ENCODE measurements at places on chromosomes 16 and 17.

DNA sequence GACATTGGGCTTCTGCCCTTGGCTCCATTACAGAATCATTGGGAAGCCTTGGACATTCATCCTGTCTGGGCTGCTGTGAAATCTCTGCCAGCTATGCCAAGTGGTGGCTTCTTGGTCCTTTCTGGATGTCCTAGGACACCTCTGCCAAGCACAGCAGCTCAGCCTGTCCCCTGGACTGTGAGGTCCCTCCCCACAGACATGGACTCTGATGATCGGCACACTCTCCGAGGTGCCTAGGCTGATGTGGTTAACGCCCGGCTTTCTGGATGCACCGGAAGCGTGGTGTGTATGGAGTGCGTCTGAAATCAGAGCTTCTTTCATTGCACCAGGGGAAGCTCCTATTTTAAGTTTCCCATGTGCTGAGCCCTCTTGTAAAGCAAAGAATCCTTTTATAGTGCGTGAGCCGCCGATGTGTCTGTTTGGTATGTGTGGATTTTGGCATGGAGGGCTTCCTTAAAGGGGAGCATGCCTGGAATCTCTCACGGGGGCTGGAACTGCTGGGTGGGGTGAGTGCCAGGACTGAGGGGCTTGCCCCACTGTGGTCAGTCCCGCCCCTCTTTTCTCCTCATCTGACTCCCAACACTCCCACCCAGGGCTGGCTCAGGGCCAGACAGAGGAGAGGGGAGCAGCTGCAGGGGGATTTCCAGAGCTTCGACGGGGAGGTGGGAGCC lies 7.0 kb upstream of the ARHGAP23 start:
- no peak for DNase-seq

GRCh38 chr17:40938981-40939380 lies 1.5 kb upstream of the KRT23 start:
- no peak for DNase-seq

DNA sequence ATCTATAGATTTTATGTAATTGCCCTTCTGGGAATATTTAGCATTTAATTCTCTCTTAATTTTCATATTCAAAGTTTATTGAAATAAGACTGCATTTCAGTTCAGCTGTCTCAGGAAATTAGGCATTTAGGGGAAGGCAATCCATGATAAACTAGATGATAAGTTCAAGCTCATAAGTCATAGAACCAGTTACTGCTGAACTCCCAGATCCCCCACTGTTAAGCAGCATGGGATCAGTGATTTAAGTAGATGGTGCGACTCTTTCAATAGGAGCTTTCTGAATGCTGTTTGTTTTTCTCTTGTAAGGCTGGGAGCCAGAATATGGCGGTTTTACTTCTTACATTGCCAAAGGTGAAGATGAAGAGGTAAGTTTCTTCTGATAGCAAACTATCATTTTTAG lies 23.8 kb downstream of the OGFOD1 start:
- no peak for DNase-seq

DNA sequence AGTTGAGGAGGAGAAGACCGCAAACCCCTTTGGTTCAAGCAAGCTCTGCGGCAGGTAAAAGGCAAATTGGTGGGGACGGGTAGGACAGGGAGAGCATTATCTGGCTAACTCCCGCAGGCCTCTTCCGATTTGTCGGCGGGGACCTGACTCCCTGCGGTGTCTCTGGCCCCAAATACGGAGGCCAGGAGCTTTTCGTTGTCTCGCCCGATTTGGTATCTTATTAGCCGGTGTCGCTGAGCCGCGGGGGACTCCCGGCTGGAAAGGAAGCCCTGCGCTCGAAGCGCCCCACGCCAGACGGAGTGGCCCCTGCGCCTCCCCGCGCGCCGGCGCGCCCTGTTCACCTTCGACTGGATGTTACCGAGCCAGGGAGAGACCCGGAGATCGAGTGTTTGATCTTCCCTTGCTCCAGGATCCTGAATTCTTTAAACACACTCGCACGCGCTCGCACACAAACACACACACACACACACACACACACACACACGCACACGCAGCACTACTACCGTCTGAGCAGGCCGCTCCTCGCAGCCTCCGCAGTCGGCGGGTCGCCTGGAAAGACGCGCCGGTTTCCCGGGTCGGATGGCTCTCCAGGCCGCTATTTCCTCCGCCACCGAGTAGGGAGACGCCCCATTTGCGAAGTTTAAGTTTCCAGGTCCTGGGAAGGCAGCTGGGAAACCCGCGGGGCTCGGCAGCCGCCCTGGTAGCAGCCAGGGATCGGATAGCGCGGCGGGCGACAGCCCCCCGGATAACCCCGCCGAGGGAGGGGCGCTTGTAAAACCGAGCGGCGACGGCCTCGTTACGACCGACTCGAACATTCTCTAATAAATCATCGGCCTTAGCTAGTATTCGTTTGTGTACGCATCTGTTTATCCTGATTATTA lies 3.3 kb downstream of the PRAC1 start:
- no peak for DNase-seq

DNA sequence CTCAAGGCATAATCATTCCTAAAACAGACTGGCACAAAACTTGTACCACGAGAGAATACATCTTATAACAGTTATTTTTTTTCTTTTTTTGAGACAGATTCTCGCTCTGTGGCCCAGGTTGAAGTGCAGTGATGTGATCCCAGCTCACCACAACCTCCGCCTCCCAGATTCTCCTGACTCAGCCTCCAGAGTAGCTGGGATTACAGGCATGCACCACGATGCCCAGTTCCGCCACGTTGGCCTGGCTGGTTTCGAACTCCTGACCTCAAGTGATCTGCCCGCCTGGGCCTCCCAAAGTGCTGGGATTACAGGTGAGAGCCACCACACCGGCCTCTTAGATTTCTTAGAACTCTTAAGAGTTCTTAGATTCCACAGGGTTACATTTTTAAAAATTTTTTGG lies 4.1 kb downstream of the NUFIP2 start:
- DNase-seq = no peak

GRCh38 chr17:81923302-81924260 lies 4.0 kb downstream of the MAFG start:
- DNase-seq = no peak

DNA sequence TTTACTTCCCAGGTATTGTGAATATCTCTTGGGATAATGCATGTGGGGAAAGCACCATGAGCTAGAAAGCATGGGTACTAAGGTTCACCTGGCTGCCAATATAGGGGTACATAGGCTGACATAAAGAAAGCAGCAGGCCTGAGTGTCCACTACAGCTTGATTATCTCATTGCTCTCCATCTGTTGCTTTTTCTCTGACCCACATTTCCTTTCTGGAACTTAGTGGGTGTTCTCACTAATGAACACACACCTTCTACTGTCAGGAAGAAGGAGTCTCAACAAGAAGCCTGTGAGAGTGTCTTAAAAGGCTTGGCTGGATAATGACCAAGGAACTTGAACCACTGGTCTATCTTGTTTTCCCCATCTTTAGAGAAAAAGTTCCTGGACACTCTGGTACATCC lies 62.5 kb downstream of the CA10 start:
- no peak for DNase-seq

DNA sequence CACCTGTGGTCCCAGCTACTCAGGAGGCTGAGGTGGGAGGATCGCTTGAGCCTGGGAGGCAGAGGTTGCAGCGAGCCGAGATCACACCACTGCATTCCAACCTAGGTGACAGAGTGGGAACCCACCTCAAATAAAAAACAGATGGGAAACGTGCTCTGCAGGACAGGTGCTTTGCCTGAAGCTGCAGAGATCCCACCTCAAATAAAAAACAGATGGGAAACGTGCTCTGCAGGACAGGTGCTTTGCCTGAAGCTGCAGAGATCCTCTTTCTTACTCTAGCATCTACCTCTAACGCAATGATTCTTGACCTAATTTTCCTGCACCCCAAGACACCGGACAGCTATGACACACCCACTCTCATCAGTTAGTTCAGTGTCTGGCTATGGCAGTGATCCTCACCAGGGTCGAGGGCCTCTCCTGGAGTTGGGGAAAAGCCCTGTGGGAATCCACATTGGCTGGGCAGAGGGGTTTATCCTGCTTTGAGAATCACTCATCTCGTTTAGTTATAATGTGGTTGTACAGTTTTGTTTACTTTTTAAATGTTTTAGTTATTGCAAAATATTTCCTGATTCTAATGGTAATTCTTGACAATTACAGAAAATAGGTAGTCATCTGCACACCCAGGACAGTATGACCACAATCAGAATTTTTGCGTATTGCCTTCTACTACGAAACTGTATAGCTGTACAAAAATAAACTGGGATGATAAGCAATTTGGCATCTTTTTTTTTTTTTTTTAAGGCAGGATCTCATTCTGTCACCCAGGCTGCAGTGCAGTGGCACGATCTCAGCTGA lies 11.4 kb downstream of the VPS53 start:
- no peak for DNase-seq

GRCh38 chr17:63834431-63835166 lies 7.1 kb upstream of the FTSJ3 start:
- peak; percentile 95 for DNase-seq

GRCh38 chr16:86894029-86894567 lies 315.7 kb downstream of the FOXL1 start:
- DNase-seq = no peak

GRCh38 chr17:58278661-58279015 lies 2.1 kb downstream of the MPO start:
- no peak for DNase-seq

DNA sequence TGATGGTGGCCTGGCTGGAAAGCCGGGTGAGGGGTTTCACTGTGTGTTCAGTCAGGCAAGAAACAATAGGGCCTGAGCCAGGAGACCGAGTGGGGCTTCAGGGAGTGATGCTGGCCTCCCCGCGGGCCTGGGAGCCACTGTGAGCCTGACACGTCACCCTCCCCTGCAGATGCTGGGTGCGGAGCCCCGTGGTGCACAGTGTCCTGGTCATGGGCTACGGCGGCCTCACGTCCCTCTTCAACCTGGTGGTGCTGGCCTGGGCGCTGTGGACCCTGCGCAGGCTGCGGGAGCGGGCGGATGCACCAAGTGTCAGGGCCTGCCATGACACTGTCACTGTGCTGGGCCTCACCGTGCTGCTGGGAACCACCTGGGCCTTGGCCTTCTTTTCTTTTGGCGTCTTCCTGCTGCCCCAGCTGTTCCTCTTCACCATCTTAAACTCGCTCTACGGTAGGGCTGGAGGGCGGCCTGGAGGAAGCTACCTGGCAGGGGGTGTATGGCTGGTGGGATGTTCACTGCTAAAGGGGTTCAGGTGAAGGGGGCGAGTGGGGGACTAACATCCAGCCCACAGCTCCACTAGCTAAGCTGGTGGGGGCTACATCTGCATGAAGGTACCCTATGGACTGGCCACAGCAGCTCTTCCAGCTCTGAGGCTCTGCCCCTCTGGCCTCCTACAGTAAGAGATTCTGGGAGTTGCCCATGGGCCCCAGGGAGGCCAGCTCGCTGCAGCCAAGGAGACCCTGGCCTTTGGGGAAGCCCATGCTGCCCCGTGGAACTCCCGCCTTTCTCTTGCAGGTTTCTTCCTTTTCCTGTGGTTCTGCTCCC lies 32.4 kb downstream of the ADGRG5 start:
- no peak for DNase-seq

- peak; percentile 69 for DNase-seq
Observed at GRCh38 chr17:47253541-47254402, at the start of gene ITGB3. TSS of gene ITGB3 (plus strand) at chr17:47253827. CDS start at chr17:47253862, 35 bp downstream.

DNA sequence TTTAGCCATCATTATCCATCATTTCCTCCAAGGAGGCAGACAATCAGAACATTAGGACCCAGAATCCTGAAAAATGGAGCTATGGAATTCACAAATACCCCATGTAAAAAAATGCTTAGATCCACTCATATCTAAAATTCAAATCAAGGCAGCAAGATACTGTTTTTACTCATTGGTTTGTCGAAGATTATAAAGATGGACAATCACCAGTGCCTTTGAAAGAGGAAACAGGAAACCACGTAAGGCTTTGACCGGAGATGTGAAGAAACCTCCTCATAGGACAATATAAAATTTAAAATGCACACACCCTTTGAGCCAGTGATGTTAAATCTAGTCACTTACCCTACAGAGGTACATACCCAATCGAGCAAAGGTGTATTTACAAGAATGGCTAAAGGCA lies 130.0 kb downstream of the XYLT1 start:
- DNase-seq = no peak

DNA sequence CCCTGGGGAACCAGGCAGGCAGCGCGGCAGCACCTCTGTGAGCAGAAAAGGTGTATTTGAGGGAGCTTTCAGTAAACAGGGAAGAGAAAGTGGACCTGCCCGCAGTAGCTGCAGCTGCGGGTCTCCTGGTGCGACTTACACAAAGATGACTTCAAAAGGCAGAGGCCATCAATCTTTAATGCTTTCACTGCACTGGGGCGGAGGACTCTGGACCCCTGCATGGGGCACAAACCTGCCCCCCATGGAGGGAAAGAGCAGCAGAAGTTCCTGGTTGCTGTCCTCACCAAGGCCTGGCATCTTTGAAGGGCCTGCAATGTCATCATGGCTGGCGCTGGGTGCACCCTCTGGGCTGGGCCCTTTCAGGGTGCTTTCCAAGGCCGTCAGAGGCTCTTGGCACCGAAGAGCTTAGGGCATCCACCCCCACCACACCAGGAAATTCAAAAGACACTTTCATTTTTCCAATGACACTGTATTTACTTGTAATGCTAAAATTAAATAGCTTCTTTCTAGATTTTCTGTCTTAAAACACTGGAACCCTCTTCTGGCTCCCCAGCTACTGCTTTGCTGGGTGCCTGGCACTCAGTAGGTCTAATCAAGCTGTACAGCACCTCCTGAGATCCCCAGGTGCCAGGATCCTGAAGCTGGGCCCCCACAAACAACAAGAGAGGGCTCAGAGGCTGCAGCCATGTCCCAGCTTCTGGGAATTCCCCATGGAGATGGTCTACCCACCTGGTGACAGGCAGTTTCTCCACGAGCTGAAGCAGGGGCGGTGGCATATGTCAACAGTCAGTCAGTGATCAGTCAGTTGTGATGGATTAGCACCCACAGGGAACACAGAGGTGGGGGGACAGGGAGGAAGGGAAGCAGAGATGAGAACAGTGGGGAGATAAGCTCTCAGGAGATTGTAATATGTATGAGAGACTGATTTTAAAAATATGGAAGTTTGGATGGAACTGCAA lies 2.1 kb upstream of the CACNG1 start:
- DNase-seq = no peak

DNA sequence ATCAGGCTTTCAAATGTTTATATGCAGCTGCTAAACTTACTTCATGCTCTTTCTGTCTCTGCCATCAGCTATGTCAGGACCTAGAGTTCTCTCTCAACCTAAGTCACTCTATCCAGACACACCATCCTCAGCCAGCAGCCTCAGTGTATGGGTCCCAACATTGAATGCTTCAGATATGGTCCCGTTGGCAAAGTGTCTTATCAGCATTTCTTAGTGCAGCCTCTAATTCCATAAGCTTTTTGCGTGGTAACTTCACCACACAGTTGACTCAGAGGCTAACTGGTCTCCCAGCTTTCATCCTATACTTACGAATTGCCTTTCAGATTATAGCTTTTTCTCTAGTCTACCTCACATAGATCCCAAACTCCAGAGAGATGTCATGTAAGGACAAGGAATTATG lies 402.9 kb upstream of the EEF2KMT start:
- DNase-seq = no peak
